ENCODE measurements at places on chromosomes 6 and 20.
A peak's percentile ranks its signal among the peaks of the same experiment; 100 is the strongest.

DNA sequence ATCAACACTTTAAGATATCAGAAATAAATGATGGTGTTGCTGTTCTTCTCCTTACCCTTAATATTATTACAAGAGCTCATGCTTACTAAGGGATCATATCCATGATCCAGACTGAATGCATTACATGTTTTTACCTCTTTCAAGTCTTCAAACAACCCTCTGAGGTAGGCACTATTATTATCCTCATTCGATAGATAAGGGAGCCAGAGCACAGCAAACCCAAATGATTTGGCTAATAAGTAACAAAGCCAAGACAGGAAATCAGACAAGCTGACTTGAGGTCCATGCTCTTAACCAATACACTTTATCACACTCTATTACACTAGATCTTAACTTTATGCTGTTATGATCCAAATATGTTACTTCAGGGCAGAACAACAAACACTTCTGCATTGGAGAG, 145.9 kb downstream of the RALGAPA2 start:
- no peak for DNase-seq

DNA sequence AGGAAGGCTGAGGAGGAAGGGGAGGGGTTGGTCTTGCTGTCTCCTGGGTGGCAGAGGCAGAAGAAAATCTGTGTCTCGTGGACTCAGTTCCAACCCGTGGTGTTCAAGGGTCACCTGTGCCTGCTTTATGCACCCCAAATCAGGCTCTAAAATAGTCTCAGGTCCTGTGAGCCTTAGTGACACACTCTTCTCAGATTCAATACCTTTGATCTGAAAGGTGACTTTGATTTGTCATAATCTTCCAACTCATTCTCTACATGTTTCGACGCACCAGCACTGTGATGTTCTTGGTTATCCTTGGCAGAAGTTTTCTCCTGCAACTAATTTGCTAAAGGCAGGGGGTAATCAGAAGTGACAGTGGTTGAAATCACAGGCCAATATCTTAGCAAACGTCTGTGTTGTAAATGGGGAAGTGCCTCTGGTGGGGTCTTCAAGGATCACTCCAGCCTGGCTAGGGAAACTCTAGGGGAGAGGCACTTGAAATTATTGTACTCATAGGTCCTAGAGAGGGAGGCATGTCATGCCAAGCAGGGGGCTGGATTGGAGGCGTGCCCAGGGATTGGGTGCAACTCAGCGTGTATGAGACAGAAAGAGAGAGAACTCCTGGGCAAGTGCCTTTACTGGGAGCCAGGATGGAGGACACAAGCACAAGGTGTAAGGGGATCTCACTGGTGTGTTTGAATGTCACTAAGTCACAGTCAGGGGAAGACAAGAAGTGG, 19.0 kb upstream of the PRND start:
- no peak for DNase-seq

DNA sequence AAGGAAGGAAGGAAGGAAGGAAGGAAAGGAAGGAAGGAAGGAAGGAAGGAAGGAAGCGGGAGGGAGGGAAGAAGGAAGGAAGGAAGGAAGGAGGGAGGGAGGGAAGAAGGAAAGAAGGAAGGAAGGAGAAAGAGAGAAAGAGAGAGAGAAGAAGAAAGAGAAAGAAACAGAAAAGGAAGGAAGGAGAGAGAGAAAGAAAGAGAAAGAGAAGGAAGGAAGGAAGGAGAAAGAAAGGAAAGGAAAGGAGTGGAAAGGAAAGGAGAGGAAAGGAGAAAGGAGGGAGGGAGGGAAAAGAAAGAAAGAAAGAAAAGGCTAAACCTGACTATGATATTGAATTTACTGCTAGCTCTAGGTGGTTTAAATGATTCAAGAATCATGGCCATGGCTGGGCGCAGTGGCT, 5.3 kb upstream of the ASIP start:
- no peak for DNase-seq

DNA sequence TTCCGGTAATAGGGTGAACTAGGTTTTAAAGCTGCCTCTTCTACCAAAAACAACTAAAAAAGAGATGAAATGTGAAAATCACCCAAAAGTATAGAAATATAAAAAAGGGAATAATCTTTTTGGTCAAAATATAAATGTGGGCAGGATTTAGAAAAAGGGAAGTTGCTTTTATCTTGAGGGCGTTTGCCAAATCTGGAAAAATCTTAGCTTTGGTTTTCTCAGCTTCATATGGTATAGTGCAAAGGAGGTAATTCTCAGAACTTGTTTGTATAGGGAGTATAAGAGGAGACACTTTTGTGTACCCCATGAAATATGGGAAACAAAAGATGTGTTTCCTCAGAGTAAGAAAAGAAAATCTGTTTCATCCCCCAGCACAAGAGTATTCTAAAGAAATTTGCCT, 54.2 kb upstream of the TRIM26 start:
- DNase-seq, result no peak

GRCh38 chr6:33975661-33976436, 170.0 kb downstream of the GRM4 start:
- DNase-seq, result no peak

- DNase-seq, result peak; percentile 53
Measured at GRCh38 chr20:59004493-59004762, 2.6 kb downstream of the CTSZ start.

- no peak for DNase-seq
Measured at GRCh38 chr20:8575114-8575513, 443.0 kb downstream of the PLCB1 start.

DNA sequence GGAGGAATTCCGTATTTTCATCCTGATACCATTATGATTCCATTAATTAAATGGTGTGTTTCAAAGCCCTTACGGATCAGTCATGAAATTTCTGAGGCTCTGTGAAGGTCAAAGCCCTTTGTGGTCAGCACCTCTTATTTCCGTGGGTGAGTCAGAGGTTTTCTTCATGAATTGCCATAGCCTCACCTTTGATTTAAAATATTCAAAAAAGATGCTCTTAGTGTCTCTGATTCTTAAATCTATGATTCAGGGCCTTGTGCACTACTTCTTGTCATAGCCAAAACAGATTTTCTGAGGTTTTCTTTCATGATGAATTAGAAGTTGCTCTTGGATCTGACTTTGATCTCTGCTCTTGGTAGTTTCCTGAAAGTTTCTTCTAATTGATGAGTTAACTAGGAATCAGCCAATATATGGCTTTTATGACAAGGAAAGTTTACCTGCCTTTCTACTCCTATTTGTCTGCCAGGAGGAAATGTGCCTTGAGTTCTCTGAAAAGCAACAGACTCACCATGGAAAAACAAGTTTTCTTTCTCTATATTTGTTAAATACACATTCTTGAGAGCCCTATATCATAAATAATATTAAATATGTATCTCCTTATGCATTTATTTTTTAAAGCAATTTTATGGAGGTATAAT, 613.0 kb downstream of the UTRN start:
- DNase-seq, result no peak

DNA sequence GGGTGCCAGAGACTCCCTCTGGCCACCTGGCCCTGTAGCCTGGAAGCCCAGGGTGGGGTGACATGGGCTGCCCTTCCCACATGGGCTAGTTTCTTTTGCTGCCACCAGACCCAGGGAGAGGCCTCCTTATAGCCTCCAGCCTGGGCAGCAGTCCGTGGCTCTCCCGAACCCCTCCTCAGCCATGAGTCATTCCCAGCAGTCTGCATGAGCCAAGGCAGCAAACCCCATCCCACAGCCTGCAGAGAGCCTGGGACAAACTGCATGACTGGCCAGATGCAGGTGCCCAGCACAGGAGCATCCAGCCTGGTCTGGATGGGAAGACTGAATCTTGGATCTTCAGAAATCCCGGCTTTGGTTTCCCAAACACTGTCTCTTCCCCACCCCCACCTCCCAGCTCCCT, 75.7 kb downstream of the MRPL14 start:
- DNase-seq, result no peak

DNA sequence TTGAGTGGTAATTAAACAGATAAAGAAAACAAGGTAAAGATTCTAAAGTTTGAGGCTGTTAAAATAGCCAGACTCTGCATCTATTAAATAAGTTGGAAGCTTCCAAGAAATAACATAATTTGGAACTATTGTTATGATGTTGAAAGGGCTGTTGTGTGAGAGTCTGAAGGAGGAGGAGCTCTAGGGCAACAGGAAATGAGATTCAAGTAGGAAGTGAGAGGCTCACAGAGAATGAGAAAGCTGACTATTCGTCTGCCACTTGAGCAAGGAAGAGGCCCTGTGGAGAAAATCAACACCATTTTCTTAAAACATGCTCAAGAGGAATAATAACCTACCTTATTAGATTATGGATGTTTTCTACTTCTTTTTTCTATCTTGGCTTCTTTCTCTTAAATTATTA, 185.2 kb downstream of the SLC24A3 start:
- no peak for DNase-seq

DNA sequence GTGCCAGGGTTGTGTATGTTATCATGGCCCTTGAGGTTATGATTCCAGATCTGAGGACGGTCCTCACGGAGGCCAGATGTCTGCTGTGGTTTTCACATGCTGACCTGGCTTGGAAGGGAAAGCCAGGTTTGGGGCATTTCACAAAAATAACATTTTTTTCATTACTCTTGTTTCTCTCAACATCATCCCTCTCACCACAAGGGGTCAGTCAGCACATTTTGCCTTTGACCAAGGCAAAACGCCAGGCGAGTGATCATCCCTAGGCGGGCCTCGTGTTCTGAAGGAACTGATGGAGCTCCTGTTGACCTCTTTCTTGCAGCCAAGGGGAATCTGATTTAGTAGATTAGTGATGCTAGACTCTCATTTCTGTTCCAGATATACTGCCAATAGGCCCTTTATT, 133.5 kb downstream of the TBC1D7 start:
- no peak for DNase-seq

GRCh38 chr20:62159839-62160238, 16.3 kb downstream of the SS18L1 start:
- DNase-seq, result peak; percentile 79

- no peak for DNase-seq
Measured at GRCh38 chr20:22438346-22438745, 146.0 kb downstream of the FOXA2 start.

GRCh38 chr20:41011551-41012067, 17.0 kb upstream of the TOP1 start:
- DNase-seq, result no peak

- DNase-seq, result no peak
Measured at GRCh38 chr20:4076033-4076432, 60.7 kb upstream of the RNF24 start.

GRCh38 chr6:132357120-132357519, 44.2 kb downstream of the MOXD1 start:
- no peak for DNase-seq

- DNase-seq, result no peak
Measured at GRCh38 chr6:126051791-126052190, 65.5 kb downstream of the TRMT11 start.

DNA sequence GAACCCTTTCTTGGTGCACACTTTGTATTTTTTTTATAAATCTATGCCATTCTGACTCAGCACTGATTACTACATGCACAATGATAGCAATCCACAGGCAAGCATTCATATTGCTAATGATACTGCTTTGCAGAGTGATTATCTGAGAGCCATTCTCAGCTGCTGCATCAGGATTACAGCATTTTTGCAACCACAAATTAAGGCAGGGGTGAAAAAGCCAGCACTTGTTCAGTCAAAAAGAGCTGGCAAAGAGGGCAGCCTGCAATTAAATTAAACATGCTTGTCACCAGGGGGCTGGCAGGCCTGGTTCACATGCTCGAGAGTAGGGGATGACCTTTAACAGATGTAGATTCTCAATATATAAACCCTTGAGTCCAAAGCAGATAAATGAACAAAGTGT, 40.7 kb upstream of the SLC17A4 start:
- no peak for DNase-seq

DNA sequence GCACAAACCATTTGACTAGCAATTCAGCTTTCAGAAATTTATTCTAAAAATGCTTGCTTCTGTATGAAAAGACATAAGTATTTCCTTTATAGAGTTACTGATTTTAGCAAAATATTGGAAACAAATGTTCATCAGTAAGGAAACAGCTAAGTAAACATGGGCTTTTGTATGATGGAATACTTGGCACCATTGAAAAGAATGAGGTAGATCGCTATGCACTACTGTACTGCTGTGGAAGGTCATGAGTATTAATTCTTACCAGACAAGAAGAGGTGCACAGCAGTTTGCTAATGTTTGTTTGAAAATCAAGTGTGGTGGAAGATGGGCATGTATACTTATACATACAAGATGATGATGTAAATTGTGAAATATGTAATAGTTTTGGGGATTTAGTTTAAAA, 73.0 kb downstream of the FARS2 start:
- no peak for DNase-seq

GRCh38 chr20:35539756-35540212, 2.1 kb upstream of the ERGIC3 start:
- DNase-seq, result peak; percentile 9
